ENCODE measurements at places on chromosomes 7 and 10.

GRCh38 chr7:157136372-157136771 lies 2.4 kb upstream of the UBE3C start:
- no peak for DNase-seq

- peak; percentile 53 for DNase-seq
These were observed 125.5 kb downstream of the NPY start for GRCh38 chr7:24409431-24410024.

- DNase-seq = no peak
These were observed 112.0 kb downstream of the UBE2H start for GRCh38 chr7:129840757-129841156.

DNA sequence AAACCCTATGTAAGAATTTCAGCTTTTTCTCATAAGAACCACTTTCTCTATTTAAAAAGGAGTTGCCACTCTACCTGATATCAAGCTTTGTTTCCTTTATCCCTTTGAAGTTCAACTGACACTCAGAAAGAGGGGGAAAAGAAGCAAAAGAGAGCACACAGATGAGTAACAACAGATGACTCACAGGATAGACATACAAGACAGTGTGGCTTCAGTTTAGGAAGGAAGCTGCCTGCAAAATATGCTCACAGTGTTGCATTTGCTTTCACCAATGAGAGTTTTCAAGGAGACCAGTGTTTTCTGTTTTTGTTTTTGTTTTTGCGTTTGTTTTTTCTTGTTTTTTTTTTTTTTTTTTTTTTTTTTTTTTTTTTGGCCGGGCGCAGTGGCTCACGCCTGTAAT lies 1181.6 kb downstream of the DNAJB9 start:
- no peak for DNase-seq

- no peak for DNase-seq
These were observed 13.9 kb upstream of the PRXL2A start for GRCh38 chr10:80394358-80394916.

DNA sequence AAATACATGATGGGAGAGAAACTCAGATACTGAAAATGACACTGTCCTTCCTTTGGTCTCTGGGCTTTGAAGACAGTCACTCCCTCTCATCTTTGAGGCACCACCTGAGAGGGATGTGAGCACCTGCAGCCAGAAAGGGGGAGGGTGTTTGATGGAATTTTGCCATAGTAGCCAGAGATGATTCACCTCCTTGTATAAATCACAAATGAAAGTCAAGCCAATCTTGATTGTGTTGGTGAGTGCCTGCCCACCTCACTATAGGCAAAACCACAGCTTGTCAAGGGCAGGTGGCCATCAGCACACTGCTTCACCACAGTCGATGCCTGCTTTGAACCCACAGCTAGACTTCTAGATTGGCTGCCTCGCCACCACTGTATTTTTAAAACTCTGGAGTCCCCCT lies 48.2 kb downstream of the PON1 start:
- no peak for DNase-seq

- DNase-seq = peak; percentile 90
These were observed at the start of gene INSYN2A for GRCh38 chr10:127196282-127197153. Gene INSYN2A, minus strand, starts transcription at chr10:127196591. Its CDS starts 20,196 bp downstream, at chr10:127176395.

DNA sequence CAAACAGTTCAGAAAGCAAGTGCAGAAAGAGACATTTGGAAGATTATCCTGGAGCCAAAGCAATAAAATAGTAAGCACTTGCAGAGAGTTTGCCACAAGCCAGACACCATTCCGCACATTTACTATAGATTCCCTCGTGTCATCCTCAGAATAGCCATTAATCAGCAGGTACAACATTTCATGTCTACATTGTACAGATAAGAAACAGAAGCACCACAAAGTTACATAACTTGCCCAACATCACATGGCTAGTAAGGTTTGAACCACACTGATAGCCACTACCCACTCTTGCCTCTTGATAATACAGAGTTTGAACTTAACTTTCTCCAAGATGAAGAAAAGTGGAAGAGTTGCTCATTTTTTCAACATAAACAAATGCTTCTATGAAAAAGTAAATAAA lies 40.6 kb upstream of the GHITM start:
- DNase-seq = no peak

DNA sequence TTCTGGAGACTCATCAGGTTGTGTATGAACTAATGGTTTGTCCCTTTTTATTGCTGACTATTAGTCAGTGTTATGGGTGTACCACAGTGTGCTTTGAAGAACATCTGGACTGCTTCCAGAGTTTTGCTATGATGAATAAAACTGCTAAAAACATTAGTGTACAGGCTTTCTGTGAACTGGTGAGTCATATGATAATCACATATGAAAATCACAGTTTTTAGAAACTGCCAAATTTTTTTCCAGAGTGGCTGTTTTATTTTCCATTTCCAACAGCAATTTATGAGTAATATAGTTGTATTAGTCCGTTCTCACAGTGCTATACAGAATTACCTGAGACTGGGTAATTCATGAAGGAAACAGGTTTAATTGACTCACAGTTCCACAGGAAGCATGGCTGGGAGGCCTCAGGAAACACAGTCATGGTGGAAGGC lies 281.2 kb upstream of the VSTM2A start:
- no peak for DNase-seq

GRCh38 chr10:33494694-33495265 lies 160.3 kb upstream of the NRP1 start:
- no peak for DNase-seq

DNA sequence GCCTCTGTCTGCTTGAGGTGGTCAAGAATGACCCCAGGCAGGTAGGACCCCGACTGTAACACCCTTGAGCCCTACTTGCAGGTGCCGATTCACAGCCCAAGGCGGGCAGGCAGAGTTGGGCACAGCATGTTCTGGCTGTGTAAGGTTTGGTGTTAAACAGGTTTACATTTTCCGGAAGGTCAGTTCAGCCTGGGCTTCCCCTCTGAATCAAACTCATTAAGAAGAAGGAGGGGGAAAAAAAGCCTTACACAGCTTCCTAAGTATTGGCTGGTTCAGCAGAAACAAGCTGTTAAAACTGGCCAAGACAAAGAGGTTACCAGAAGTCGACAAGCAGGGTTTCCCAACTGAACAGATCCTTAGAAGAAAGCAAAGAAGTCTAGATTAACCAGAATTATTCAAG lies 132.7 kb downstream of the PRPF18 start:
- DNase-seq = no peak

- no peak for DNase-seq
These were observed 17.7 kb upstream of the NRP1 start for GRCh38 chr10:33352175-33352574.

DNA sequence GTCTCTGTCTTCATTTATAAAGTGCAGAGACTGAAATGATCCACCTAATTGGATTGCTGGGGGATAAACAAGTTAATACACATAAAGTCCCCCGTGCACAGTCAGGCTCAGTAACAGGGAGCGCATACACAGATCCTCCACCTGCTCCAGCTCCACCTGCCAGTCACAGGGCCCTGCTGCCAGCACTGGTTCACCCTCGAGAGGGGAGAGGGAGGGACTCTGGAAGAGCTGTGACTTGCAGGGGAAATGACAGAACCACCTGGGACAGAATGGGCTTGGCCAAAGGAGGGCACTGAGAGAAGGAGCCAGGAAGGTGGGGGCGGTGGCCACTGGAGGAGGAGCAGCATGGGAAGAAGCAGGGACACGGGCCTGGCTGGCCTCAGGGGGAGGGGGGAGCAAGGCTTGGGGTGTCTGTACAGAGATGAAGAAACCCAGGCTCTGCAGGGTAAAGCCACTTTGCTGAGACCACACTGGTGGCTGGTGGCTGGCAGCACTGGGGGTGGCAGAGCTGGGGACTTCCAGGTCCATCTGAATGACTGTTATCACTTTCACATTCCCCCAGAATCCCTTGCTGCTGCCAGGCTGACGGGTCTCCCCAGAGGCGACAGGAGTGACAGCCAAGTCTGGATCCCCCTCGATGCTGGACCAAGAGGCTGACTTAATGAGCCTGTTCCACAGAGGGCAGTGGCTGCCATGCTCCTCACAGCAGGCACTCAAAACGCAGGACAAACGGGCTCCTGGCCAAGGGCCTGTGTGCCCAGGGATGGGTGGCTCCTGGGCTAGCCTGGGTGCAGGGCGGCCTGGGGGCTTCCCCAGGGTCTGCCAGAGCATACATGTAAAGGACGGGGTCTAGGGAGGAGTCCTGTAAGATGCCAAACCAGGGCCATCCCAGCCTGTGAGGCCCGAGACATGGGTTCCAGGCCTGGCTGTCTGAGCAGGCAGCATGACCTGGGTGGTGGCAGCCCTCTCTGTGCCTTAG lies 151.1 kb downstream of the SH3PXD2A start:
- no peak for DNase-seq

DNA sequence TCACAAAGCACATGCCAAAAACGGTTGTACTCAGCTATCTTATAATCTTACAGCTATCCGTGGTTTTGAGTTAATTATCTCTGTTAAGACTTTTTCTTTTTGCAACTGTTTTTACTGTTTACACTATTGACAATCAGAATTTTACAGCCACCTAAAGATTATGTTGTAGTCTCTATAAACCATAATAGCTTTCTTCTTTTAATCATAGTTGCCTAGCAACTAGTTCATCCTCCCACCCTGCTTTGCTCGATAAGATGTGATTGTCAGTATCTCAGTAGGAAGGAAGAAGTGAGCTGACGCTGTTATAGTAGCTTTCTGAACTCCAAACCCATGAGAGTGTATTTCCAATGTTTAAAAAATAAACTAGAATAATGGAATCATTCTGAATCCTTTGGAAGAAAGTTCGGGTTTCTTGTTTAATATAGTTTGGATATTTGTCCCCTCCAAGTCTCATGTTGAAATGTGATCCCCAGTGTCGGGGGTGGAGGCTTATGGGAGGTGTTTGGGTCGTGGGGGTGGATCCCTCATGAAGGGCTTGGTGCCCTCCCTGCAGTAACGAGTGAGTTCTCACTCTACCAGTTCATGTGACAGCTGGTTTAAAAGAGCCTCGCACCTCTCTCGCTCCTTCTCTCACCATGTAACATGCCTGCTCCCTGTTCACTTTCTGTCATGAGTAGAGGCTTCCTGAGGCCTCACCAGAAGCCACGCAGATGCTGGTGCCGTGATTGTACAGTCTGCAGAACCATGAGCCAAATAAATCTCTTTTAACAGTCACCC lies 68.1 kb downstream of the SVOPL start:
- peak; percentile 17 for DNase-seq

- DNase-seq = no peak
These were observed 36.5 kb downstream of the MCU start for GRCh38 chr10:72728462-72728861.

- DNase-seq = no peak
These were observed 940 bp downstream of the NSMCE4A start for GRCh38 chr10:121974019-121974534.

GRCh38 chr7:6709808-6710207 lies 3.1 kb upstream of the ZNF12 start:
- no peak for DNase-seq

GRCh38 chr10:54434782-54435181 lies 366.2 kb downstream of the PCDH15 start:
- DNase-seq = no peak

GRCh38 chr10:122710576-122710975 lies 10.9 kb upstream of the C10orf120 start:
- no peak for DNase-seq

DNA sequence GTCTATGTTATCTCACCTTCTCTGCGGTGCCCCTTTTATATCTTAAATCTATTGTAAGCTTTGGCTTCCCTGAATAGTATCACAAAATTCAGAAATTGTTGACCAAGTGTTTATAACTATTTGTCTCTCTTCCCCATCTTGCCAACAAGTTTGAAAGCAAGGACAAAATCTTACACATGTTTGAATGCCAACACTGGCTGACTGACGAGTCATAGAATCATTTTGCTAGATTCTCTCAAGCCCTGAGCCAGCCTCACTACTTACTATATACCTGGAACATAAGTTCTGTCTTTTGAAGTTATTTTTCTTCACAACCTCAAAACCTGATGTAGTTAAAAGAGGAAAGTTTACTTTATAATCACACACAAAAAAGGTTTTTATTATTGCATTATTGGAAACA lies 700.7 kb downstream of the PHTF2 start:
- DNase-seq = no peak

GRCh38 chr7:40915071-40915470 lies 780.3 kb downstream of the SUGCT start:
- DNase-seq = no peak

DNA sequence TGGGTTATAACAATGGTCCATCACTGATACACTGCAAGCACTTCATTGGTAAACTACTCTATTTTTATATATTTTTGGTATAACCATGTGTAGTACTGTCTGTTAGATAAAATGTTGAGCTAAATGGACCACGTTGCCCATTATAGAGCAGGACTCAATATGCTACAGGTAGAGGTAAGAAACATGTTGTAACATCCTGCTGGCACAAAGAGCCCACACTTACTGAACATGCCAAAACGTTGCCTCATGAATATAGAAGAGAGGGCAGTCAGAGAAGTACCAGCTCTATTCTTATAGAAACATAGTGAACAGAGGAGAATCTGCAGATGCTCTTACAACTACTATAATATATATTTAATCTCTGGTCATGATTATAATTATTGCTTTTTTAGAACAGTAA lies 18.4 kb upstream of the MET start:
- DNase-seq = no peak

DNA sequence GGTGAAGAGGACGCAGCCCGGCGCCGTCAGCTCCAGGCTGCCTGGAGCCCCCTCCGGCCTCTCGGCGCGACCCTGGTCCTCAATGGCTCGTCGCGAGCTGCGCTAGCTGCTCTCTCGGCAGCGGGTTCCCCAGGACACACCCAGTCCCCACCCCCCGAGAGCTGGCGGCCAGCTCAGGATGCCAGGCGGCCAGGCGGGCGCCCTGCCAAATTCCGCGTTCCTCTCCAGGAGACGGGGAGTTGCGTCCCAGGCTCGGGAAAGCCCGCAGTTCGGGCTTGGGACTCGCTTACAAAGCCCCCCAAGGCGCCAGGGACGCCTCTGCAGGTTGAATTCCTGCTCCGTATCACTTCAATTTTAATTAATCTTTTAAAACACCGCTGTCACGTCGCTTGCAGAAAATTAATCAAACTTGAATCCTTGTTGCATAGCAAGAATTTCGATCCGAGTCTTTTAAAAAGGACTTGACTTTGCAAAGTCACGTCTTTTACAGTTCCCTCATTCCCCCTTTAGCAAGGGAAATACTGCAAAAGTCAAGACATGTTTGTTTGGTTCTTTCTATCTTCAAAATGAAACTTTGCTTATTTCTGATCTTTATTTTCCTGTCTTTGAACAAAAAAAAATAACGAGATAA lies 28.2 kb downstream of the SKIDA1 start:
- peak; percentile 94 for DNase-seq

GRCh38 chr10:3612183-3613001 lies 172.6 kb downstream of the KLF6 start:
- DNase-seq = no peak

- no peak for DNase-seq
These were observed 22.1 kb upstream of the GLCCI1 start for GRCh38 chr7:7946486-7946885.

GRCh38 chr7:112081778-112082177 lies 124.4 kb downstream of the DOCK4 start:
- DNase-seq = no peak

DNA sequence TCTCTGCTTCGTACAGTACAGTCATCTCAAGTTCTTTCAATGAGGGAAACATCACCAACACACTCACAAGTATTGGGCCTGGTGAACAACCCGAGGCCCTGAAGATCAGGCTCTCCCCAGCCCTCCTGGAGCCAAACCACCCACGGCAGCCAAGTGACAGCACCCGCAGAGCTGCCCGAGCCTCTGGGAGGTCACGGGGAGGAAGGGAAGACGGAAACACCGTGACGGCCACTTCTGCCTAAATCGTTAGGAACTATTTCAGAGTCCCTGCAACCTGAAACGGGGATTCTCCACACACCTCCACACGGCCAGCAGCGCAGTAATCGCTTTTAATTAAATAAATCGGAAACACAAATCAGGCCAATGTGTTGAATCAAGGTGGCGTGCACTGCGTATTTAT lies 222.6 kb downstream of the MAD1L1 start:
- no peak for DNase-seq

GRCh38 chr10:110163192-110163773 lies 44.1 kb upstream of the MXI1 start:
- peak; percentile 74 for DNase-seq
